DMS153 (cell line): ENCODE measurements at places on chromosomes 12 and 14.

- no peak for DNase-seq
Measured at GRCh38 chr12:29082522-29082921, 66.6 kb upstream of the FAR2 start.

DNA sequence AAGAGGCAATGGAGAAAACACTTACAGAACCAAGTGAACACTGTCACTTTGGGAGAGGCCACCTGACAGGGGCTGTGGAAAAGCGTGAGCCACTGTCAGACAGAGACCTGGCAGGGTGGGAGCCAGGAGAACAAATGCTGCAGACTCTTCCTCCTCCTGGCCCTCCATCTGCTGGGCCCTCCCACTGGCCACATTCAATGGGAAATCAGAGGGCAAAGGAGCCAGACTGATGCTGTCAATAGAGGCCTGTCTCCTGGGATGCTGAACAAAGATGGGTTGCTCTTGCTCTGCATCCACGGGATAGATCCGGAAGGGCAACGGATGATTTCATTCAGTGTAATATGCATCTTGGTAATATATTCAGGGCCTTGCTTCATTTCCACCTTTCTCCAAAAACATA is 44.9 kb upstream of the BCAT1 start:
- DNase-seq, result no peak

DNA sequence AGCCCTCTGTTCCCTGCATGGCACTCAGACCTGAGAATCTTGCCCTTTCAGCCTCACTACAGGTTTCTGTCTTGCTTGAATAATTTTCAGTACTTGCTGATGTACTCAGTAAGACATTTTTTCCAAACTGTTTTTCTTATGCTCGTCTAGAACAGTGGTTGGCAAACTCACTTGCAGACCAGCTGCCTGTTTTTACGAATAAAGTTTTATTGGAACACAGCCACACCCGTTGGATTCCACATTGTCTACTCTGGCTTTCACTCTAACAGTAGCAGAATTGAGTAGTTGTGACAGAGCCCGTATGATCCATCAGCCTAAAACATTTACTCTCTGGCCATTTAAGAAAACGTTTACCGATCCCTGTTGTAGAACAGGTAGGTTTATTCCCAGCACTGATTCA is 72.8 kb downstream of the FOXN4 start:
- DNase-seq, result no peak

- no peak for DNase-seq
Measured at GRCh38 chr14:69318241-69318640, 58.3 kb downstream of the GALNT16 start.

DNA sequence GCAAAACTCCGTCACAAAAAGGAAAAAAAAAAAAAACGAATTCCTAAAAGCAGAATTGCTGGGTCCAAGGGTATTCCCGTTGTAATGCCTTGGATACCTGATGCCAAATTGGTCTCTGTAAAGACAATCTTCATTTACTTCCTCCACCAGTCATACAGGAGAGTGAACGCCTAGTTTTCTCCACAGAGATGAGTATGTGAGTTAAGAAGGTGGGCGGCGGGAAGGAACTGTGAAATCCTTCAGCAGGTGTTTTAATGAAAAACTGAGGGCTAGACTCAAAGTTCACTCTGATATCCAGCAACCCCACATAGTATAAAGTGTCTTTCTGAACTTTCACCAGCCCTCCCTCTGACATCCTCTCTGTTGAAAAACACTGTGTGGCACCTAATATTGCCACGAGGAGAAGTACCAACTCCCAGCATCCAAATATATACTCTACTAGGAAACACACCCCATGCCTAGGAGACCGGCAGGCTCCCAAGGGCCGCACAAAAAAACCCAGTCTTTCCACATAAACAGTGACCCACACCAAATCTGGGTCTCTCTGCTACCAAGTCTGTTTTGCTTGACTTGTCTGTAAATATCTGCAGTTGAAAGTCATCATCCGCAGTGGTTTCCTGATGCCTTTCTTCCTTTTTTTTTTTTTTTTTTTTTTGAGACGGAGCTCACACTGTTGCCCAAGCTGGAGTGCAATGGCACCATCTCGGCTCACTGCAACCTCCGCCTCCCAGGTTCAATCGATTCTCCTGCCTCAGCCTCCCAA is 30.3 kb upstream of the FOXN3 start:
- no peak for DNase-seq
